ENCODE measurements at places on chromosomes 6 and 20. TPM values are rescaled to one million over a fixed set of nuclear protein-coding genes. Genes with fewer than 3 reads are reported as not detected.

GRCh38 chr6:160260367-160260766 is 1.7 kb upstream of the SLC22A2 start:
- H3K27me3 ChIP-seq: no peaks in the 10 kb centered on the region
- H3K4me1 ChIP-seq: peaks cover 7% of the 10 kb centered on the region
- H3K36me3 ChIP-seq: no peaks in the 10 kb centered on the region
- no peak overlapping the region for H3K4me3 ChIP-seq
- no peak overlapping the region for H3K27ac ChIP-seq

The ZNF322 gene
- polyA plus RNA-seq: 16.1 TPM

The CST5 gene
- 0.56 TPM for polyA plus RNA-seq

GRCh38 chr6:39321761-39322160 is 741 bp downstream of the KCNK16 start:
- no peaks in the 10 kb centered on the region for H3K36me3 ChIP-seq
- DNase-seq: no peak
- no peaks in the 10 kb centered on the region for H3K4me1 ChIP-seq
- peaks cover 3% of the 10 kb centered on the region for H3K27me3 ChIP-seq
- no peak overlapping the region for H3K4me3 ChIP-seq

GRCh38 chr6:34235307-34236130 is 1.2 kb upstream of the HMGA1 start:
- H3K27ac ChIP-seq: peak overlapping the region; percentile 95
- H3K4me1 ChIP-seq: peaks cover 36% of the 10 kb centered on the region
- peaks cover 1% of the 10 kb centered on the region for H3K36me3 ChIP-seq
- peak; percentile 80 for DNase-seq
- H3K27me3 ChIP-seq: no peaks in the 10 kb centered on the region
- H3K4me3 ChIP-seq: peak overlapping the region; percentile 94

- H3K36me3 ChIP-seq: no peaks in the 10 kb centered on the region
- no peaks in the 10 kb centered on the region for H3K4me1 ChIP-seq
- no peak overlapping the region for H3K27ac ChIP-seq
- peak; percentile 60 for DNase-seq
Measured at GRCh38 chr6:17013701-17014100, 88.1 kb upstream of the STMND1 start.

DNA sequence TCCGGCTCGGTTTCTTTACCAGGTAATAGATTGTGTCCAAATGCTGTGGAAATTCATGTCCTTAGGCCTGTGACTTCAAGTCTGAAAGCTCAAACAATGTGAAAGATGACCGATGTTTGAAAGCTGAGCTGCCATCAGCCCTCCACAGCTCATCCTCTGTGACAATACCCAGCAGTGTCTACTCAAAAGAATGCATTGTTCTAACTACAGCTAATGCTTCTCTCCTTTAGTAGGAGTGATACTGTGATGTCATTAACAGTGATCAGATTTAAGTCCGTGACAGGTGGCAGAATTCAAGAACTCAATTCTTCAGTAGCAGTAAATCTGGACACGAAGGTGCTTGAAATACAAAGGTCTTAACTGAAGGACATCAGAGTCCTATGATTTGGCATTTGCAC is 97.3 kb downstream of the RCAN2 start:
- no peaks in the 10 kb centered on the region for H3K4me1 ChIP-seq
- H3K4me3 ChIP-seq: no peak overlapping the region
- DNase-seq: no peak
- no peaks in the 10 kb centered on the region for H3K27me3 ChIP-seq
- no peaks in the 10 kb centered on the region for H3K36me3 ChIP-seq

The C2 gene
- 1.5 TPM for polyA plus RNA-seq

The BACH2 gene
- 4.6 TPM for polyA plus RNA-seq

The RIN2 gene
- polyA plus RNA-seq: 18.4 TPM

The CYP21A2 gene
- polyA plus RNA-seq: not detected

Measured in cardiac muscle cell (in vitro differentiated cells and primary cell).